Pulmonary artery endothelial cell (primary cell): ENCODE measurements at places on chromosomes 4 and X. TPM values are rescaled to one million over a fixed set of nuclear protein-coding genes. Genes with fewer than 3 reads are reported as not detected.

Gene P2RY10
- total RNA-seq, result not detected in 2 replicates

Gene SPOCK3
- total RNA-seq, result not detected in 2 replicates

Gene FAM47A
- not detected in 2 replicates for total RNA-seq

Gene TCEAL9
- 81.4 and 106 TPM in 2 replicates for total RNA-seq

Gene POF1B
- 0.40 and 0.92 TPM in 2 replicates for total RNA-seq

Gene CNKSR2
- under 0.01 TPM in 1 of 2 replicates, not detected in the other for total RNA-seq

Gene SLC49A3
- 1.1 and 4.5 TPM in 2 replicates for total RNA-seq

Gene SPARCL1
- total RNA-seq, result under 0.01 and 0.88 TPM in 2 replicates

Gene ADAM29
- not detected in 2 replicates for total RNA-seq

Gene USP17L17
- not detected in 2 replicates for total RNA-seq

Gene ZAR1
- not detected in 2 replicates for total RNA-seq

Gene SORCS2
- total RNA-seq, result 0.11 TPM in 1 of 2 replicates, not detected in the other

Gene FTSJ1
- total RNA-seq, result 60.7 and 65.4 TPM in 2 replicates

Gene F8A1
- 2.0 and 2.8 TPM in 2 replicates for total RNA-seq

Gene BEX5
- total RNA-seq, result 2.4 and 3.5 TPM in 2 replicates

Gene SPANXN4
- total RNA-seq, result not detected in 2 replicates

Gene ARSJ
- total RNA-seq, result 77.4 and 93.5 TPM in 2 replicates

Gene UFSP2
- 37.7 and 38.9 TPM in 2 replicates for total RNA-seq

Gene TSPAN5
- total RNA-seq, result 46.7 and 48.3 TPM in 2 replicates

Gene CABS1
- not detected in 2 replicates for total RNA-seq

Gene TEX13B
- not detected in 2 replicates for total RNA-seq

Gene PRKX
- total RNA-seq, result 25.1 and 40.1 TPM in 2 replicates

Gene DCAF4L1
- 0.07 and 0.18 TPM in 2 replicates for total RNA-seq

Gene UGT2B17
- total RNA-seq, result not detected in 2 replicates

Gene ALAS2
- not detected in 2 replicates for total RNA-seq

Gene HSD17B13
- total RNA-seq, result 0.07 TPM in 1 of 2 replicates, not detected in the other

Gene SPON2
- total RNA-seq, result 0.07 and 0.28 TPM in 2 replicates

Gene FAM9C
- not detected in 2 replicates for total RNA-seq
